ENCODE measurements at places on chromosomes 11 and 22. TPM values are rescaled to one million over a fixed set of nuclear protein-coding genes. Genes with fewer than 3 reads are reported as not detected.

DNA sequence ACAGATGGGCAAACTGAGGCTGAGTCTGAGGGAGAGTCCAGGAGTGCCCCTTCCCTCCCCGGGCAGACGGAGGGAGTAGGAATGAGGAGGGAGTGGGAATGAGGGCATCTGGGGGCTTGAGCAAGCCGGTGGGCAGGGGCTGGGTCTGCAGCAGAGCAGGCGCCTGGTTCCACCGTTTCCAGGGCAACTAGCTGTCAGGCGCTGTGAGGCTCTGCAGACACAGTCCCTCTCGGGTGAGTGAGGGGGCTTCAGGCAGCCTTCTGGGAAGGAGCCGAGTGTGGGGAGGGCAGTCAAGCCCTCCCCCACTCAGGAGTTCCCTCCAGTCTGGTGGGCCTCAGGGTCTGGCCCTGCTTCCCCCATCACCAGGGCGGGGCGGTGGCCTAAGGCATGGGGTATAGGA lies 19.0 kb downstream of the TMEM258 start:
- no peak for DNase-seq

The CABP4 gene
- 0.90 TPM for polyA plus RNA-seq

DNA sequence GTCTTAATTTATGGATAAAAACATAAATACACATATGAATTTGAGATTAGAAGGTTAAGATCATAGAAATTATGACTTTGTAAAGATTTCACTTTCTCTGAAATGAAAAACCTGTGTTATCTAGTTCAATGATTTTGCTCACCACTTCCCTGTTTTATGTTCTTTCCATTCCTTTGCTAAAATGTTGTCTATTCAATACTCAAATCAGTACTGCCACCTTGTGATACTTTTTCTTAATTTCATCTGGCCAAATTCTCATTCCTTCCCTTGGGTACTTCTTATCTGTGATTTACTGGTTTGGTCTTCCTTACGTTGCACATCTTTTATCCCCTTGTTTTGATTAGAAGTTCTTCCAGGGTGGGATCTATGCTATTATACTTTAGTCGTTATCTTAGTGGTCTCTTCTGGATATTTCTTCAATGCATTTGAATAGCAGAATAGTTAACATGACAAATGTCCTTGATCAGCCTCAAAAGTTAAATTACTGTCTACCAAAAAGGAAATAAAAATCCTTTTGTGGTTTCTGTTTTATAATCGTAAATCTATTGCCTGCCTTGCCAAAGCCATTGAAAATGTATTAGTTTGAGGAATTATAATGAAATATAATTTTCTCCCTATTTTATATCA lies 197.0 kb downstream of the PGR start:
- DNase-seq: no peak

The XRCC6 gene
- 247 TPM for polyA plus RNA-seq

DNA sequence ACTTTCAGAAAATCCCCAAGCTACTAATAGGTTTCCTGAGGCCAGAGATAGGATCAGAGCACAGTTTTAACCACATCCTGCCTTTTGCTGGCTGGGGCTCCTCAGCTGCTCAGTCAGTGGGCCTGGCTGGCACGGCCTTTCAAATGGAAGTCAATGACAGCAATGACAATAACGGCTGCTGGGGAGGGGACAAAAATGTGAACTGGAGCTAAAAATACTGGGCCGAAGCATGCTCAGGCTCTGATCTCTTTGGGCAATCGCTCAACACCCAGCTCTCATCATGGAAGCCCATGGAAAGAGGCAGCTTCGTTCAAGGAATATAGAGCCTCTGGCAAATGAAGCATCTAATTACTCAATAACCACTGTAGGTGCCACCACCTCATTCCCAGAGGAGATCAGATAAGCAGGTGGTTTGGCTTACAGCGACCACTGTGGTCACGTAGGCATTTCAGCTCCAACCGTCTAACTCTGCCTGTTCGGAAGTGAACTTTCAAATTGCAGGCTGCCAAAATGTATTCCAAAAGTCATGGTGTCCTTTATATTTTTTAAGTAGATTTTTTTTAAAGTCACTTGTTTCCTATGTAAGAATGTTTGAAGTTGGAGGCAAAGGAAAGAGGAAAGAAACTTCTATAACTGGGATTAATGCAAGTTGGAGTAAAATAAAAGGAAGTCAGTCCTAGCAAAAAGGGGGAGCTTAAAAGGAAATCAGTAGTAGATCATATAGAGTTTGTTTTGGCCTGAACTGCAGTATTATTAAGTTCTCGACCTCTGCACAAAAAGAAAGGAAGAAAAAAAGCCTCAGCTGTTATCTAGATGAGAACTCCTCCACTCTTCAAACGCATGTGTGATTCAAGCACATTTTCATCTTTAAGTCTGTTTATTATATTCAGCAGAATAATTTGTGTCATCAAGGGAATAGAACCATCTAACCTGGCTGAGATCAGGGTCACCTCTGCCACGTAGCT lies 14.1 kb downstream of the WT1 start:
- DNase-seq: no peak
